ENCODE measurements at places on chromosomes 2 and 18. TPM values are rescaled to one million over a fixed set of nuclear protein-coding genes. Genes with fewer than 3 reads are reported as not detected.

DNA sequence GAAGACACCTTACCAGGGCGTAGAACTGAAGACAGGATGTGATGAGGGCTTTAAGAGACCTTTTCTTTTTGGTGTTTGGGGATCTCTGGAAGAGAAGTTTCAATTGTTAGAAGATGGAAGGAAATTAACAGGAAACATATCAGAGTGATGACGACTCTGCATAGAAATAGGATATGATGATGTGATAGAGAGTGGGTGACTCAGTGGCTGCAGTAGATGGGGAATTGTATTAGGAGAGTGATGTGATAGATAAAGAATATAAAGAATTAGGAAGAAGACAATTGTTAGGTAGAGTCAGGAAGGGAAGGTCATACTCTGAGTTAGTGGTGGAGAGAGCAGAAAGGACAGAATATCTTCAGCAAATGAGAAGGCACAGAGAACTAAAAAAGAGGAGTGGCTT, 593.9 kb downstream of the NYAP2 start:
- peak; percentile 62 for DNase-seq

DNA sequence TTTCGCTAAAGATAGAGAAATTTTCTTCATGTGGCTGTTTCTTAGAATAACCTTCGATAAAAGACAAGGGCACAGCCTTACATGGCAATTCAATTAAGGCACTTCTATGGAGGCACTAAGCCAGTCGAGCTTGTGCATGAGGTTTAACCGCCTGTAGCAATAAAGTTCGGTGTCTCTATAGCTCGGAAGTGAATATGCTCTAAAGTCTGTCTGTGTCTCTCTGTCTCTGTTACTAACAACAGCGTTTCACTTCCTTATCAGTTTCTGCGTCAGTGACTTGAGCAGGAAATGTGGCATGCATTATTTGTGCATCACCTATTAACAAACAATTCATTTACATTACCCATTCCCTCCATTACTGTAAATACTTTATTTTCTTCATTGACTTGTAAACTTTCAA, 365.1 kb upstream of the NETO1 start:
- DNase-seq: no peak

DNA sequence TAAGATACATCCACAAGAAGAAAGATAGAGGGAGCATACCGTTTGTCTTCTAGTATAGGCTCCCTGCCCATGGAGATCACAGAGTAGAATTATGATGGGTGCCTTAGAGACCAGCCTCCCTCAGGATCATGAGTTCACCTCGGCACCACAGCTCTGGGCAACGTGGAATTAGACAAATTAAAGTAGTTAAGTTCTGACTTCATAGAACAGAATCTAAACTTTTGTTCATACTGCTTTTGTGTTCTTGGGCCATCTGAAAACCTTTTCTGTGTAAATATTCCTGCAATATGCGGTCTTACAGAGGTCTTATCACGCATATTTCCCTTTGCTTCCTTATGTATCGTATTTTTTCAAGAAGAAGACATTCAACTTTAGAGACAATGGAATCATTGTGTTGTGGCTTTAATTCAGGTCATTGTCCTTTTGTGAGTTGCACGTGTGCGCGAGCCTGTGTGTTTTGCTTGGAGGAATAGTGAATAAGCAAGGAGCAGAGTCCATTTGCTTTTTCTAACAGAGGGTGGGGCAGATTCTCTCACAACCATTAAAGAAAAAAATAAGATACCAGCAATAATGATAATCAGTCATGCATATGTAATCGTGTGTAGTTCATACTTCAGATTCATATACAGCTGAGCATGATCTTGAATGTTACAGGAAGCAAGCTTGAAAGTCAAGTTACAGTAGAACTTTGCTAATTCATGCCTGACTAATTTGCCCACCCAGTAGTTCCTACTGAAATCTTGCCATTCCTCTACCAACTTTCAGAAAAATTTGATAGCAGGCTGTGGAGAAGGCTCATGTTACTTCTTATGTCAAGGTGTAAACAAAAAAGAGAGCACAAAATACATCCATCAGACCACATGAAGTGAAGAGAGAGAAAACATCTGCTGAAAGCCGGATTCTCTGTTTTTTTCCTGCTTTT, 243.6 kb downstream of the NEDD4L start:
- DNase-seq: peak; percentile 25

DNA sequence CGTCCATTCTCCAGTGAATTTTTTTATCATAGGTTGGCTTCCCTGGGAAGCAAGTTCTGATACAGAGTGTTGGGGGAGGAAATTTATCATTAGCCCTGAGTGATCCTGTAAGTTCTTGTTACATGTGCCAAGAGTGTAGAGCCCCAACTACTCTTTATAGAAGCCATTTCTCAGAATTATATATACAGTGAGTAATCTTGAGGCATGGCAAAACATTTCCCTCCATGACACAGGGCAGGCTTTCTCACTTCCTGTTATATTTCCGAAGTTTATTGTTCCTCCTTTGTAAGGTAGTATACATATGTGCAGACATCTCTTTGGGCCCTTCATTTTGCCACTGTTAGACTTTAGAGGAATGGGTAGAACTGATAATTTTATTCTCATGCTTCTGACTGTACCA, 484.7 kb upstream of the NRXN1 start:
- peak; percentile 56 for DNase-seq

- DNase-seq: peak; percentile 81
Measured at GRCh38 chr2:230714136-230714480, 1.5 kb downstream of the CAB39 start.

DNA sequence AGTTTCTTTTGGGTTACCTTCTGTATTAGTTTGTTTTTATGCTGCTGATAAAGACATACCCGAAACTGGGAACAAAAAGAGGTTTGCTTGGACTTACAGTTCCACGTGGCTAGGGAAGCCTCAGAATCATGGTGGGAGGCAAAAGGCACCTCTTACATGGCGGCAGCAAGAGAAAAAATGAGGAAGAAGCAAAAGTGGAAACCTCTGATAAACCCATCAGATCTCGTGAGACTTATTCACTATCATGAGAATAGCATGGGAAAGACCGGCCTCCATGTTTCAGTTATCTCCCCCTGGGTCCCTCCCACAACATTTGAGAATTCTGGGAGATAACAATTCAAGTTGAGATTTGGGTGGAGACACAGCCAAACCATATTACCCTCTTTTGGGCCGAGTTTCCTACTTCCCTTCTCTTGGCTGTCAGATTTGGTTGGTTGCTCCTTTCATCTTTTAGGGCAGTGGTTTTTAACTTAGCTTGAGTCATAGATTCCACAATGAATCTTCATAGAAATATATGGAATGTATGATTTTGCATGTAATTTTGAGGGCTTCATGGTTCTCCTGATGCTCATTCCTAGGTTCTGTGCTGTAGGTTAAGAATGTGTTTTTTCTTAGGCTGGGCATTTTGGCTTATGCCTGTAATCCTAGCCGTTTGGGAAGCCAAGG, 44.2 kb downstream of the CEP192 start:
- DNase-seq: peak; percentile 8

- DNase-seq: peak; percentile 10
Measured at GRCh38 chr2:239585422-239585821, 184.6 kb upstream of the HDAC4 start.

DNA sequence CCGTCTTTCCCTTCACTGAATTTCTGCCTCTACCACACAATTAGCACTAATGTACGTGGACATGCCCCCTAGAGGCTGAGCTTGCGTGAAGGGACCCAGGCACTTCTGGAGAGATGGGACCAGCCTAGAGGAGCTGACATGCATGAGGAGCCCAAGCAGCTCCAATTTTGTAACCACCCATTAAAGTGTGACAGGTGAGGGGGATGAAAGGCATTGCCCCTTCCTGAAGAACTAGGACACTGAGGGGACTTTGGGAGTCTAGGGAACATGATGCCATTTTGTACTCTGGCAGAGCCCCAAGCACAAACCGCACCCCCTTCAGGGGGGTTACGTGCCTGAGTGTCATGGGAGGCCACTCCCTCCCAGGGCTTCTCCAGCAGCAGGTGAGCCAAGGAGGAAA, 63.6 kb downstream of the HNRNPLL start:
- DNase-seq: no peak

GRCh38 chr2:143968360-143968759, 551.6 kb downstream of the ZEB2 start:
- DNase-seq: no peak

GRCh38 chr2:61885896-61886603, 2.4 kb downstream of the CCT4 start:
- no peak for DNase-seq

- DNase-seq: no peak
Measured at GRCh38 chr2:57882895-57883515, 163.6 kb upstream of the VRK2 start.

GRCh38 chr2:237388036-237388435, 25.9 kb downstream of the COL6A3 start:
- DNase-seq: no peak

DNA sequence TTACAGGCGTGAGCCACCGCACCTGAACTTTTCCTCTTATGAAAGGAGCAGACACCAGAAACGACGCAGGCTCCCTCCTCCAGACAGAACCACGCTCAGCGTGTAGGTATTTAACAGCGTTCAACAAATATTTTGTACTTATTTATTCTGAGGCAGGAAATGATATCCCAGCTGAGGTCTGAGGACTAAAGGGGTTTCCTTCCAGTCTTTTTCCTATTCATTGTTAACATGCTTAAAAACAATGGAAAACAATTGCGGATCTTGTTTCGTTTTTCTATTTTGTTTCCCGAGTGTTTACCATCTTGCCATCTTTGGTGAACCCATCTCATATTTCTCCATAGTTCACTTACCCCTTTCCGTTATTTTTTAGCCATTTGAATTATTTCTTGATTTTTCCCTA, 43.7 kb upstream of the FOSL2 start:
- DNase-seq: no peak

DNA sequence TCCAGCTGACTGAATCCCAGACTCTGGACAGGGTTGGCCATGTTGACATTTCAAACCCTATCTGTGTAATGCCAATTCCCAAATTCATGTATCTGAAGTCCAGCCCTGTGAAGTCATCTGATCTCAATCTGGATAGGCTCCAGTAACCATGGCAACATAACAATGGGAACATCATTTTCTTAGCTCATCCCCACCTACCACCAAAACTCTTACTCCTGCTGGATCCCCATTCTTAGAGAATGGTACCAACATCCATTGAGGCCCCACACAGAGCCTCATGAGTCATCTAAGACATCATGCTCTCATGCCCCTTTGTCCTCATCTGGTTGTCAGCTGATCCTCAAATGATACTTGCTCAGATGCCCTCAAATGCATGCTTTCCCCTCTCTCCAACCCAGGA, 58.9 kb upstream of the TEX51 start:
- peak; percentile 3 for DNase-seq

- DNase-seq: peak; percentile 61
Measured at GRCh38 chr18:45166836-45167551, 448.3 kb upstream of the SLC14A2 start.

DNA sequence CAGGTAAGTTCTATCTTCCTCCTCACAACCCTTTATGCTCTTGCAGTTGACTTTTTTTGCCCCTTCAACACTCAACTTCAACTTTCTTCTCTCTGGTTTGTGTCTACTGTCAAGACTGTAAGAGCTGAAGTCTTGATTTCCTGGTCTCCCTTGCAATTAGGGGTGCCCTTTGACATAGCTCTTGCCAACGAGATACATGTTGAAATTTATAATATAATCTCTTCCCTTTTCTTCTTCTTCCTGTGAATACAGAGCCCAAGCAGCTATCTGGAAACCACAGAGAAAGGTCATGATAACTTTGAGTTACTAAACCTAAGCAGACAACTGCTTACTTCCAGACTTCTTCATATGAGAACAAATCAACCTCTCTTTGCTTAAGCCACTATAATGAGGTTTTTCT, 163.5 kb downstream of the MC4R start:
- no peak for DNase-seq

DNA sequence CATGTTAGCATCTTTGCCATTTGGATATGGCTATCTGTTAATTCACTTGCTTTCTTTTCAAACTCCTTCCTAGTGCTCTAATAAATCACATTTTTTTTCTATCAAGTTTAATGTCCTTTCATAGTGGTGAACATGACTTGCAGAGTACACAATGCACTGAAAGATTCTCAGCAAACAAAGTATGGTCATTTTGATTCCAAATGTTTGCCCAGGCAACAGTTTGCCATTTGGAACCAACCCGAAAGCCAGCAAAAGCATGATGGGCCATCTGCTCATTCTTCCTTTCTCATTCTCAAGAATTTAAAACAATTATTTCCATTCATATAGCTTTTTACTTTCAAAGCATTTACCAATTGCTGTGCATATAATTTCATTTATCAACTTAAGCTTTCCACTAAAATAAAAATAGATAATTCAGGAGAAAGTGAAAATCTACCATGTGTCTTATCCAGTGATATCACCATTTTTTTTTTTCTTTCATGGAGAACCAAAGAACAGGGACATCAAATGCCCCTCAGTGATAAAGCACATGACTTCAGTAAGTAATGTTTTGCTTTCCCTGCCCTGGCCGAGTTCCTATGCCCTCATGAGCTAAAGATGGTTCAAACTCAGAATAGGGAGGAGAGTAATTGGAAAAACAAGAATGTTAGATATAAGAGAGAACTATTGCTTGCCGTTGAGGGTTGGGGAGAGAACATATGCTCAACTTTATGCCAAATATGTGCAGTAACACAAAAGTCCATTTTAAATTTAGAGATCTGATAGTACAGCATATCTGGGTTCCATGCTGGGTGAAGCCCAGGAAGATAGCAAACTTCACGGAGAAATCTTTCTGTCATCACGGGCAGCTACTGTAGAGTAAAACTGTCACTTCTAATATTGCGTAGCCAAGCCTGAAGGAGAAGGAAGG, 62.1 kb downstream of the HNMT start:
- no peak for DNase-seq

DNA sequence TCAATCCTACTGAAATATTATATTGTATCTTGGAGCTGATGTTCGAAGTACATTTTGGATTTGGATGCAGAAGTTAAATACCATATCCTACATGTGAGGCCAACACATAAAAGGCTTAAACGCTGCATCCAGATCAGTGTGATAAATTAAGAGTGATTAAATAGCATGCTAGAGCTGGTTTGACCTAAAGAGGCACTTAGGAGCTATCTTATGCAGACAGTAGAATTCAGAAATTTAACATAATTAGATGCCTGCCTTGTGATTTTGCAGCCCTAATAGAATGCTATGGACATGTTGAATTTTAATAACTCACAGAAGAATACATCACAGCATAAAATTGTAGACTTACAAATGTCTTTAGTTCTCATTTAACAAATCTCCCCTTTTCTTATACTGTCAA, 501.2 kb upstream of the LINC00305 start:
- no peak for DNase-seq

- peak; percentile 93 for DNase-seq
Measured at GRCh38 chr2:45826884-45827635, 175.6 kb downstream of the PRKCE start.

GRCh38 chr2:85330839-85331636, 3.2 kb upstream of the TGOLN2 start:
- no peak for DNase-seq

The ATP6V1B1 gene
- total RNA-seq: not detected

The SPATS2L gene
- total RNA-seq: 158 TPM

The IL36A gene
- not detected for total RNA-seq

The XDH gene
- 3.7 TPM for total RNA-seq

The SLC11A1 gene
- total RNA-seq: 0.08 TPM

The STARD6 gene
- not detected for total RNA-seq

The CKAP2L gene
- 21.1 TPM for total RNA-seq

The ICOS gene
- total RNA-seq: not detected

The MARCO gene
- total RNA-seq: 0.32 TPM

The MYO5B gene
- 16.2 TPM for total RNA-seq

The RAB10 gene
- 100.0 TPM for total RNA-seq

The SNORC gene
- 0.84 TPM for total RNA-seq

The UGT1A4 gene
- not detected for total RNA-seq

The SCN3A gene
- total RNA-seq: 0.23 TPM

The CCL20 gene
- total RNA-seq: 0.23 TPM

The LRP2 gene
- total RNA-seq: 0.10 TPM

The CXCR1 gene
- total RNA-seq: not detected

The PPM1G gene
- total RNA-seq: 219 TPM

The LBX2 gene
- 4.0 TPM for total RNA-seq

All from HT1080 (cell line).